LHCN-M2 (cell line): ENCODE measurements at places on chromosomes 2 and 18. TPM values are rescaled to one million over a fixed set of nuclear protein-coding genes. Genes with fewer than 3 reads are reported as not detected.

GRCh38 chr2:162199913-162200312 lies 43.3 kb downstream of the FAP start:
- DNase-seq = no peak

DNA sequence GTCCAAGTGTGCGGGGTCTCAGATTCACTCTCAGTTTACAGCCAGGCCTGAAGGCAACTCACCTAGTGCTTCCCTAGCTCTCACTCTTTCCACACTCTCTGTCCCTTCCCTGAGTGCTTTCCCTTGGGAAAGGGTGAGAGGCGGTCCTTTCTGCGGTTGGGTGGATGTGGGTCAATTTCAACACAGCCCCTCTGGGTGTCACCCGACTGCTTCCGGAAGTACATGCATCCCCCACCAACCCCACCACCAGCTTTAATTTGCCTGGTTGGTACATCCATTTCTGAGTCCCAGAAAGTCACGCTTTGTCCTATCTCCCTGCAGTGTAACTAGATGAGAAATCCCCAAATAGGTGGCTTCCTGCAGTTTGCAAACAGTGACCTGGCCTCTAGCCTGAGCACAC lies 307.3 kb upstream of the MEIS1 start:
- no peak for DNase-seq

HOXD11 gene
- not detected in 2 replicates for total RNA-seq

CFAP65 gene
- total RNA-seq = under 0.01 TPM in 1 of 2 replicates, not detected in the other

- DNase-seq = no peak
Measured at GRCh38 chr18:79926306-79926705, 25.1 kb downstream of the SLC66A2 start.

GRCh38 chr2:202135091-202135874 lies 62.2 kb downstream of the KIAA2012 start:
- DNase-seq = peak; percentile 90

DNA sequence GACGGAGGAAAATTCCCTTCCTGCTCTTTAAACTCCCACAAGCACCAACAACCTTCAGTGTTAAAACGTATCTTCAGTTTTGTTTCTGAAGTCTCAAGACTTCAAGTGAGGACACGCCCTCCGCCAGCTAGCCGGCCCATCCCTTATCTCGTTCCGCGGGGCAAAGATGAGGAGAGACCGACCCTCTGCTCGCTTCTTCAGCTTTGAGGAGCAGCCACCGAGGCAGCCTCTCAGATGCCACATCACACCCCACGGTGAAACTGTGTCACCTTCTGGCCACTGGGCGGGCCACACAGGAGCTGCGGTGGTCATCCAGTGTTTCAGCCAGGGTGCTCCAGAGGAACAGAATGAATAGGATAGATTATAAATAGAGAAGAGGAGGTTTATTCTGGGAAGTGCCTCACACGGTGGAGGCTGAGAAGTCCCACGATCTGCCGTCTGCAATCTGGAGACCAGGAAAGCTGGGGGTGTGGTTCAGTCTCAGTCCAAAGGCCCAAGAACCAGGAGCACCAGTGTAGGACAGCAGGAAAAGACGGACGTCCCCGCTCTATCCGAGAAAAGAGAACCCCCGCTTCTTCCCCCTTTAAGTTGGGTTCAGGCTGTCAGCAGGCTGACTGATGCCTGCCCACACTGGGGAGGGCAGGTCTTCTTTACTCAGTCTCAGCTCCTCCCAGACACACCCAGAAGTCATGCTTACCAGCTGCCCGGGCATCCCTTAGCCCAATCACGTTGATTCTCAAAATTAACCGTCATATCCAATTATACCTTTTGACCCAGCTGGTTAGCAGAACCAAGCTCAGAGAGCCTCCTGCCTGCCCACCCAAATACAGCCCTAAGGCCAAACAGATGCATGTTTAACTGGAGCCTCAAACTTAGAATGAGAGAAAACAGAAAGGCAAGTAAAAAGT lies 399.7 kb upstream of the ID2 start:
- DNase-seq = no peak

DSG1 gene
- not detected in 2 replicates for total RNA-seq

GRCh38 chr18:5303636-5304035 lies 8.1 kb upstream of the ZBTB14 start:
- DNase-seq = no peak

- no peak for DNase-seq
Measured at GRCh38 chr2:167406558-167406957, 518.3 kb downstream of the XIRP2 start.

REEP1 gene
- total RNA-seq = 0.38 and 0.52 TPM in 2 replicates

GRCh38 chr18:8760984-8761383 lies 55.6 kb downstream of the MTCL1 start:
- DNase-seq = no peak

GRCh38 chr2:122019724-122020123 lies 264.3 kb downstream of the TSN start:
- no peak for DNase-seq

GAREM1 gene
- 3.1 and 3.8 TPM in 2 replicates for total RNA-seq

DNA sequence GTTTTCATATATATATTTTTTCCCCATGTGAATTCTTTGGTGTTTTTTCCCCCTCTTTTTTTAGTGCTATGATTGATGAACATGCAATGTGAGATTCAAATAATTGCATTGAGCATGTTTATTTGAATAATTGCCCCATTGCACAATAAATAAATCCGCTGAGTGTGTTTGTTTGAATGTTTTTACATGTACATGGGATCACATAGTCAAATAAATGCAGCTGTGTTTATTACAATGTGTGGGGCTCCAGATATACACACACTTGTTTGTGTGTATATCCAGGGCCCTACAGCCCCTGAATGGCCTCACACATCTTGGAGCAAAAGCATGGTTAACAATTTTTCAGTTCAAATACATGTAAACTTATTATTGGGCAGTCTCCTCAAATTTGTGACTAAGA lies 134.5 kb downstream of the ZEB2 start:
- DNase-seq = no peak

LOXL3 gene
- 9.9 and 11.7 TPM in 2 replicates for total RNA-seq

PROKR1 gene
- total RNA-seq = not detected in 2 replicates

GRCh38 chr18:515838-516237 lies 15.3 kb upstream of the COLEC12 start:
- DNase-seq = peak; percentile 30

MBD2 gene
- total RNA-seq = 24.9 and 28.5 TPM in 2 replicates

GRCh38 chr18:27109451-27109850 lies 75.7 kb downstream of the CHST9 start:
- no peak for DNase-seq

EN1 gene
- 2.9 and 4.5 TPM in 2 replicates for total RNA-seq

GRCh38 chr18:61965311-61965710 lies 72.5 kb upstream of the RNF152 start:
- DNase-seq = no peak

- no peak for DNase-seq
Measured at GRCh38 chr2:204441316-204441715, 104.0 kb upstream of the PARD3B start.

CCDC74A gene
- 14.2 and 20.6 TPM in 2 replicates for total RNA-seq

DNA sequence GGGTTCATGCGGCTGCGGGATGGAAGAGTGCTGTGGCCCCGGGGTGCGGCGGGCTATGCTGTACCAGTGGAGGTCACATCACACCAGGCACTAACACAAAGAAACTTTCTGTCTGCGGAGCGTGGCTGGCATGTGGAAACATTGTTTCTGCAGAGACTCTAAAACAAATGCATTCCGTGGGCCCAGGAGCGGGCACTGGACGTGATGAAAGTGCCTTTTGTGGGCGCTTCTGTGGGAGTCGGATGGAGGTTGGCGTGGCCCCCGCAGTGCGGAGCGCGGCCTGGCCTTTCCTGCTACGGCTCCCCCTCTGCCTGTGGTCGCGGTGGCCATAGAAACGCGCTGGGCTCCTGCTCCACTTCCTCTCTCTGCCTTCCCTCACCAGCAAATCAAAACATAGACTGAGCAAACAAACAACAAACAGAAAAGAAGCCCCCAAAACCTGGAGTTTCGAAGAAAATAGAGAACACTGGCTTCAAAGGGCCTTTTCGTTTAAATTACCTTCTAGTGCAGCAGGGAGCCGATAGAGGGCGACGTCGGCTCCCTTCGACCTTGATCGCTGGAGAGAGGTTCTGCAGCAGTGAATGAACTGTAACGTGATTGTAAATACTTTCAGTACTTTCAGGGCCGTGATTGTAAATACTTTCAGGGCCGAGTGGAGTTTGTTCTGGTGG lies 51.4 kb downstream of the KIF5C start:
- peak; percentile 23 for DNase-seq

GRCh38 chr2:15243762-15244161 lies 317.4 kb downstream of the NBAS start:
- no peak for DNase-seq
